CD4-positive, alpha-beta T cell treated with Interleukin-1 beta for 1 hour (primary cell): ENCODE measurements at places on chromosomes 2 and 18.

GRCh38 chr2:178976351-178976750, 73.6 kb downstream of the CCDC141 start:
- DNase-seq, result no peak

DNA sequence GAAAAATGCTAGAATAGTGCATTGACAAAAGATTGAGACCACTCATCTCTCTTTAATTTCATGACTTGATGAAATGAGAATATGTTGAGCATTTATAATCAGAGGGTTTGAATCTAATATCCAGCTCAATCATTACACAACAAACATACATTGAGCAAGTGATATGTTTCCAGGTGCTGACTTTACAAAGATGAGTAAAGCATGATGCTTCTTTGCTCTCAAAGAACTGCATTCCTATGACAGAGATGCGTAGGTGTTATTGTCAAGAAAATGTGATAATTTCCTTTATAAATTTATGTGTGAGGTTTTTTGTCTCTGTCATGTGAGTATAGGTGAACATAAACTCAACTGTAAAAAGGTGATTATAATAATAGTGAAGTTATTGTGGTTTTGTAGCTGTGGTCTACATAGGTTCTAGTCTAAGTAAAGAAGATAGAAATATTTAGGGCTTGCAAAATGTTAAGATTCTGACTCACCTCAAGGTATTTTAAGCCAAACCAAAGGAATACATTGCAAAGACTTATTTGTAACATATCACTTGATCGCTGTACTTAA, 389.8 kb downstream of the GALNT13 start:
- DNase-seq, result no peak

- no peak for DNase-seq
Measured at GRCh38 chr2:163580757-163581156, 155.1 kb downstream of the FIGN start.

GRCh38 chr18:41134426-41134825, 820.6 kb upstream of the PIK3C3 start:
- DNase-seq, result no peak

GRCh38 chr2:214989187-214989586, 149.2 kb downstream of the ABCA12 start:
- no peak for DNase-seq

DNA sequence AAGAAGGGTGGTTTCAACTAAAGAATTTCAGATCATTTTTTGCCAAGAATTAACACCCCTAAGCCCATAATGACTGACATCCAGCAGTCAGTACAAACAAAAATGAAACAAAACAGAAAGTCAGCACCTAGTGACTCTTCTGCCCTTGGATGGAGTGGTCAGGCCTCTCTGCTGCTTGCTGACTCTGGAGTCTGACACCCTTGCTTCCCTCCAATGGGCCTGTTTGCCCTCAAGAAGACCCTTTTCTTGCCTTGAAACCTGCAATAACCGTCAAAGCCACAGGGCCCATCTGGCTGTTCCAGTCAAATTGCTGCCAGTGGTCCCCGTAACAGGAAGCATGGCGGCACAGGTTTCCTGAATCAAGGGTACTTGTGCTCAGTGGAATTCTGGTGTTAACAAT, 27.2 kb upstream of the CYTIP start:
- no peak for DNase-seq

DNA sequence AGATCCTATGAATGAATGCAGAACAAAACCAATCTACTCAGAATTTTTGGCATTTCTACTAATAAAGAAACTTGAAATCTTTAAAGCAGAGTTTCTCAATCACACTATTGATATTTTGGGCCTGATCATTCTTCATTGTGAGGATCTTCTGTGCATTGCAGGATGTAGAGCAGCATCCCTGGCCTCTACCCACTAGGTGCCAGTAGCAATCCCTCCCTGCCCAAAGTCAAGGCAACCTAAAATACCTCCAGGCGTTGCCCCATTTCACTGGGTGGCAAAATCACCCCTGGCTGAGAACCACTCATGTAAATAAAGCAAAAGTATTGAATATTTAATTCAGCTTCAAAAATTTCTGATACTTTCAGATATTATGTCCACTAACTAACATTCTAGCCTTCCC, 213.0 kb downstream of the SP3 start:
- no peak for DNase-seq

DNA sequence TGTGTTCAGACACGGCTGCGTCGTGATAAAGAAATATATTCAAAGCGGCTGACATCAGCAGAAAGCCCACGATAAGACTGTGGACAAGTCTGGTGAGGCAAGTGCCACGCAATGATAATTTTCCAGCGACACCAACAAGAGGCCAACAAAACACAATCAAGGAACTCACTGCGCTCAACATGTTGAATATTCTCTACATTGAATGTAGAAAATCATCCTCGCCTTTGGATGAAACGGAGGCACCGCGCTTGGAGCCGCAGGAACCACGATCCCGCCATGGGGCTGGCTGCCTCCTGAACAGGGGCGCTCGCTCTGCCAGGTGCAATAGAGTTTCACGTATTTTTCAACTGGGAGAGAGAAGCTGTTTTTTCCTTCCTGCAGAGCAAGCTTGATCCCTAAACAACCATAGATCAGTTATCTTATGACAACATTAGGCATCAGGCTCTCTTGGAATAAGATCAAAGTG, 220.3 kb downstream of the ATAD2B start:
- DNase-seq, result no peak

DNA sequence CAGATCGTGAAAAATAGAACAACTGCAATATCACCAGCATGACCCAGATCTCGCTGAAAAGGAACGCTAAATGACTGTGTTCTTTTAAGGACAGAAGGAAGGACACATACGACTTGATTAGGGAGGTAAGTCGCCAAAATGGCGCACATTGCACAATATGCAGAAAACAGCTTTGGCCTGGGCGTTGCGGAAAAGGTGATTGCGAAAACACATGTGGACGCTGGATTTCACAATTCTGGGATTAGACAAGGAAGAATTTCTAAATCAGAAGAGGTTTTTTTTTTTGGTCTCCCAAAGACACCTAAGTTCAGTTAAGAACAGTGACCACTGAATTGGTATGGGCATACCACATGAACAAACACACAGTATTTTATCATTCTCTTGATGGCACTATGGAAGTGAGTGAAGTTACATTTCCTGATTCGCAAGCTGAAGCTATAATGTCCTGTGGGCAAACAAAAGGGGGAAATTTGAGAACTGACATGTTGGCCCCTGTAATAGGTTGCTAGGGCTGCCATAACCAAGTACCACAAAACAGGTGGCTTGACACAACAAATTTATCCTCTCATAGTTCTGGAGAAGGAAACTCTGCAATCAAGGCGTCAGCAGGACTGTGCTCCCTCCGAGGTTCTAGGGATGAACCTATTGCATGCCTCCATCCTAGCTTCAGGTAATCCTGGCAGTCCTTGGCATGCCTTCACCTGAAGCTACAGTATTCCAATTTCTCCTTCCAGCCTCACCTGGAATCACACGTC, 25.8 kb upstream of the ERICH2 start:
- peak; percentile 7 for DNase-seq

GRCh38 chr18:36608107-36608506, 220.7 kb downstream of the TPGS2 start:
- no peak for DNase-seq

DNA sequence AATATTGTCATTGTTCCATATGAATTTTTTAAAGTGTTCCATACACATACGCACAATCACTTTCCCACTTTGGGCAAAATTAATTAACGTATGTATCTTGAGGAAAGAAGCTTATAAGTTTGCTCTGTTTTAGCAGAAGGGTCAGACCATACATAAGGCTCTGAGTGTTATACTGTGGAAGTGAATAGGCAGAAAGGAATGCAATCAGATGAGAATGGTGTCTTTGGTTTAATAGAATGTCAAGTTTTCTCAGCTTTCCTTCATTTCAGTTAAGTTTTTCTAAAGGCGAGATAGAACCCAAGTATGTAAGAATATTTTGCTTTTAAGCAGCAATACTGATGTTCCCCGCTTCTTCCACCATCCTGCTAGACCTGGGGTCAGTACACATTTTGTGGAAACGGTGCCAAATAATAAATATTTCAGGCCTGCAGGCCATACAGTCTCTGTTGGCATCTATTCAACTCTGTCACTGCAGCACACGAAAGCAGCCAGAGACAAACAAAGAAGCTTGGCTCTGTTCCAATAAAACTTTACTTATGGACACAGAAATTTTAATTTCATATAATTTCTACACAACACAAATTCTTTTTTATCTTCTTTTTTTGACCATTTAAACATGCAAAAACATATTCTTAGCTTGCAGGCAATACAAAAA, 100.6 kb downstream of the UPP2 start:
- DNase-seq, result no peak

DNA sequence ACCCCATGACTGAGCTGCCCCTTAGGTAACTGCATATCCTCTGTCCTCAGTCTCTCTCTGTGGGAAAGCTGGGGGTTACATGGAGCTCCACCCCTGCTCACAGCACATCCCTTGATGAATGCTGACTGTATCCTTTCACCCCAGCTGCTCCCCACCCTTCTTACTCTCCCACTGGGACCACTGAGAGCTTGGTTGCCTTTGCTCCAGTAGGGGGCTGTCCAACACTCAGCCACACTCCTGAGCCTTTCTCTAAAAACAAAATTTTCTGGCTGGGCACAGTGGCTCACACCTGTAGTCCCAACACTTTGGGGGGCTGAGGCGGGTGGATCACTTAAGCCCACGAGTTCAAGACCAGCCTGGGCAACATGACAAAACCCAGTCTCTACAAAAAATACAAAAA, 89.2 kb upstream of the MSH2 start:
- no peak for DNase-seq

DNA sequence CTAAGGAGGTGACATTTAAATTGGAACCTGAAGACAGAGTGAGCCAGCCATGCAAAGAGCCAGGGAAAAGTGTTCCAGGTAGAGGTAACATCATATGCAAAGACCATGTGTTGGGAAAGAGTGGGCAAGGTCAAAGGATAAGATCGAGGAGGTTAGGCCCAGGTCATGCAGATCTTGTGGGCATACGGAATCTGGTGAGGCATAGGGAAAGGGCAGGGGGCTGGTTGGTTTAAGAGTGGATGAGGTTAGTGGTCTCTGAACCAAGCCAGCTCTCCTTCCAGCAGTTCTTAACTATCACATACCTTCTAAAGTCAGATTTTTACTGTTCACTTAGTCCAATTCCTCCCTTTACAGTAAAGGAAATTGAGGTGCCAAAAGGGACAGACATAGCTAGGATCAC, 3.0 kb downstream of the ANKRD53 start:
- DNase-seq, result no peak

- DNase-seq, result no peak
Measured at GRCh38 chr18:58975781-58976180, 111.1 kb downstream of the ZNF532 start.

GRCh38 chr2:111662771-111663470, 221.1 kb downstream of the ANAPC1 start:
- no peak for DNase-seq

GRCh38 chr2:128841803-128842202, 523.1 kb upstream of the HS6ST1 start:
- DNase-seq, result no peak

GRCh38 chr2:82237994-82238662, 1933.6 kb upstream of the LRRTM1 start:
- no peak for DNase-seq

DNA sequence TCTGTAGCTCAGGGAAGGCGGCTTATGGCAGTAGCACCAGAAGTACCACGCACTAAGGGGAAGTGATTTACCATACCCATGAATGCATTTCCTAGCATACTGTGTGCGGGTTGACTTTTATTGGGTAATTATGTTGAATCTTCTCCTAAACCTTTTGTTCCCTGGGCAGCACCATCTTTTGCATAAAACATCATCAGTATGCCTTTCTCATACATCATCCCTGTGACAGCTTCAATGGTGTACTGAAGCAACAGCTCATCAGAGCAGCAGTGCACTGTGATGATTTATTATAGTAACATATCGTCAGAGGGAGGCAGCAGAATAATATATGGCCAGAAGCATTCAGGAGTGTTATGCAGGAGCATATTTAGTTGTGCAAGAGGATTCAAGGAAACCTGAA, 204.9 kb downstream of the CDH7 start:
- no peak for DNase-seq

DNA sequence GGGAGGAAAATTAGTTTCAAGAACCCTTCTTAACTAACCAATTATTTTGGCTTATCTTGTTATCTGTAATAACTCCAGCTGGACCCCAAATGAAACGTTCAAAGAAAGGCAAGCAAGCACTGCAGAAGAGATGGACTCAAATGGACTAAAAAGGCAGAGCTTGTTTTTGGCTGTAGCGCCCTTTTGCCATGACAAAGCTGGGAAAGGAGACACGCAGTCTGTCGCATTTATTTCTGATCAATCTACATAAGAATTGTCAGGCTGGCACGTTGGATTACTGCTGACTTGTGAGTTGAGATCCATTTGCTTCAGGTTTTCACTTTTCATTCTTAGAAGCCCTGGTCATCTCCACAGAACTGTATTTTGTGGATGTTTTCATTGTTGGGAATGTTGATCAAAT, 402.9 kb downstream of the TMEM182 start:
- no peak for DNase-seq

- no peak for DNase-seq
Measured at GRCh38 chr2:96753661-96754282, 6.9 kb upstream of the CNNM4 start.

DNA sequence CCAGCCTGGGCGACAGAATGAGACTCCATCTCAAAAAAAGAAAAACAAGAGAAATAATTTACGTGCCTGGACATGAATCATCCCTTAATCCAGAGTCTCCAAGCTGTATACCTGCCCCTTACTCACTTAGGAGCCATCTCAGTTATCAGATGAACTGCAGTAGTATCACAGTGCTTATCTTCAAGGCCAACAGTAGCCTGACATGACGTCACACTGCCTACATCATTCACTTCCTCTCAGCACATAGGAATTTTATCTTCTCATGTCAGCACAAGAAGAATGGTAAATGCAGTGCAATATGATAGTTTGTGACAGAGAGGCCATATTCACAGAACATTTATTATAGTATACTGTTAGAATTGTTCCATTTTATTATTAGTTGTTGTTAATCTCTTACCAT, 216.6 kb downstream of the SS18 start:
- no peak for DNase-seq

- no peak for DNase-seq
Measured at GRCh38 chr2:200383380-200384110, 77.1 kb downstream of the SPATS2L start.

- no peak for DNase-seq
Measured at GRCh38 chr18:49749563-49749962, 63.8 kb downstream of the ACAA2 start.

- no peak for DNase-seq
Measured at GRCh38 chr2:215799194-215799593, 214.2 kb downstream of the MREG start.

DNA sequence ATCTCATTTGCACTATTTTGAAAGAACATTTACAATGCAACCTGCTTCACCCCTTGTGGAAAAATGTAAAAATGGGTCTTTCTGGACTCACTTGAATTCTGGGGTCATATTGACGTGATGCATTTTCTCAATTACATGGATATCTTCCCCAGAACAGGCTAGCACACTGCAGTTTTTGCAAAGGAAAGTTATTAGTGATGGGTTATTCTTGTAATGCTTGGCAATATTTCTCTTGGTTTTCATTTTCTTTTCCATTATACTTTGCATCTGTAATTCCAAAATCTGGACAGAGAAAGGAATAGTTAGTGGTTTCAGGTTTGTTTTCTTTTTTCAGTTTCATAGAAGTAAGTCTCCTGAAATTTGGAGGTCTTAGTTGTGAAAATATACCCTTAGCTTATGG, 24.8 kb upstream of the FAP start:
- no peak for DNase-seq

GRCh38 chr2:55459279-55459678, 39.6 kb upstream of the CCDC88A start:
- DNase-seq, result no peak

GRCh38 chr2:159082119-159082518, 113.7 kb downstream of the TANC1 start:
- no peak for DNase-seq
